Stimulated activated CD4-positive, alpha-beta T cell treated with anti-CD3 and anti-CD28 coated beads, Interleukin-2, amount 100 ng/mL, for 4 hours (primary cell): ENCODE measurements at places on chromosomes 4 and X.
A peak's percentile ranks its signal among the peaks of the same experiment; 100 is the strongest.

GRCh38 chr4:185894481-185894880 lies 82.5 kb upstream of the SORBS2 start:
- no peak for DNase-seq

DNA sequence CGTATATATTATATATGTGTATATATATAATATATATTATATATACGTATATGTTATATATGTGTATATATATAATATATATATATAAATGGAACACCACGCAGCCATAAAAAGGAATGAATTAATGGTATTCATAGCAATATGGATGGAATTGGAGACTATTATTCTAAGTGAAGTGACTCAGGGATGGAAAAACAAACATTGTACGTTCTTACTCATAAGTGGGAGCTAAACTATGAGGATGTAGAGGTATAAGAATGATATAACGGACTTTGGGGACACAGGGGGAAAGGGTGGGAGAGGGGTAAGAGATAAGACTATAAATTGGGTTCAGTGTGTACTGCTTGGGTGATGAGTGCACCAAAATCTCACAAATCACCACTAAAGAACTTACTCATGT lies 1388.9 kb downstream of the C4orf33 start:
- no peak for DNase-seq

- no peak for DNase-seq
Measured at GRCh38 chr4:187184508-187184907, 460.9 kb upstream of the FAT1 start.

GRCh38 chrX:25083661-25084060 lies 67.9 kb upstream of the ARX start:
- no peak for DNase-seq

DNA sequence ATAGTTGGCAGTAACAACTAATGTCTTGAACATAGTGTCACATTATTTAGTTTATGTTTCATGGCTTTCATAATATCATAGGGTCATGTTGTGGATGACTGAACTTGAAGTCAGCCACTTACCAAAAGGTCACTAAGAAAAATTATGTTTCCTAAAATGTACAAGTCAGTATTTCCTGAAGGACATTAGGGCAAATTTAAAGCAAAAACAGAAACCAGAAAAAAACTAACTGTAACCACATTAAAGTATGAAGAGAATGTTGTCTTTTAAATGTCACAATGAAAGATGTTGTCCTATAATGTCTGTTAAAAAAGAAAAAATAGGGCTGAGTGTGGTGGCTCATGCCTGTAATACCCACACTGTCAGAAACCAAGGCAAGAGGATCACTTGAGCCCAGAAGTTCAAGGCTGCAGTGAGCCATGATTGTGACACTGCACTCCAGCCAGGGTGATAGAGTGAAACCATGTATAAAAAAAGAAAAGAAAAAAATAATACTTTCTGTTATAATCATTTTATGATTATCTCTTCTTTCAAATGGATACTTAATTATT lies 55.8 kb downstream of the HHIP start:
- DNase-seq = no peak

DNA sequence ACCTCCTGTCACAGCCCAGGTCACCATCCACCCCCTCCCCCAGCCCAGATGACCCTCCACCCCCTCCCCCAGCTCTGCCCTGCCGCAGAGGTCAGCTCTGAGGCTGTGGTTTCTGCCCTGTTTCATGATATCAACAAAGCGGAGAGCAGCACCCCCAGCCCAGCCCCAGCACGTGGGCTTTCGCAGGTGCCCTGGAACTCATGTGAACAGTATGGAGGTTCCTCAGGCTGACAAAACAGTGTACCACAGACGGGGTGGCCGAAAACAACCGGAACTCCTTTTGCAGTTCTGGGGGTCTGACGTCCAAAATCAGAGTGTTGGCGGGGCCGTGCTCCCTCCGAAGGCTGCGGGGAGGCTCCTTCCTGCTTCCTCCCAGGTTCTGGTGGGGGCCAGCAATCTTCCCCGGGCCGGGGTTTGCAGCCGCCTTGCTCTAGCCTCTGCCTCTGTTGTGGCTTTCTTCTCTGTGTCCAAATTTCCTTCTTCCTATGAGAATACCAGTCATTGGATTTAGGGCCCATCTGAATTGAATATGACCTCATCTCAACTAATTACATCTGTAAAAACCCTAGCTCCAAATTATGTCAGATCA lies 7.9 kb upstream of the PSAPL1 start:
- no peak for DNase-seq

DNA sequence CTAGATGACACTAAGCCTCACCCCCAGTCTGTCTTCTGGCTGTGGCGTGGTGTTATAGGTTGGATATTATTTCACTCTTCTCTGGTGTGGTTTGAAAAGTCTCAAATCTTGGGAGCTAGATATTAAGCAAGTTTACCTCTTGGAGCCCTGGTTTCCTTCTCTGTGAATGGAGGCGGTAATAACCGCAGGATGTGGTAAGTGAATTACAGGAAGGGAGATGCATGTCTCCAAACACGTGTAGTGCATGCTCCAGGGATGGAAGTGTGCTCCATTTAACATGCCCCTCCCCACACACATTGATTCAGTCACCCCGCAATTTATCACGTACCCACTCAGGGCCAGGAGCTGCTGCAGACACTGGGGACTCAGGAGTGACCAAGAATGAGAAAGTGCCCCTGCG lies 4.9 kb downstream of the ZNF275 start:
- no peak for DNase-seq

GRCh38 chr4:20681271-20681670 lies 19.0 kb upstream of the PACRGL start:
- DNase-seq = no peak

DNA sequence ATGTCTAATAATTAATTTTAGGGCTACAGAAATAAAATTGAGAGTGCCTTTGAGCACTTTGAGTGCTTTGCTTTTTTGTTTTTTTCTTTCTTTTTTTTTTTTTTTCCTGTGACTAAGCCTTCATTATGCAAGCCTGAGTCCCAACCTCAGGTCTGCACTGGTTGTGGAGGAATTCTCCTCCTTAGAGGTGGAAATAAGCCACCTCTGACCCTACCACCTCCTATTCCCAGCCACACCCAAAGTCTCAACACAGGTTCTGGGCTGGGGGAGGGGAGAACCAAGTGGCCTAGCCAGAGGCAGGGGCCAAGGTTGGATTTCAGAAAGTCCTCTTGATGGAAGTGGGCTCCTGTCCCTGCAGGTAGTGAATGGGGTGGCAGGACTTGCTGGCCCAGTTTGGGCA lies 180.2 kb downstream of the ARAP2 start:
- DNase-seq = no peak

- DNase-seq = no peak
Measured at GRCh38 chrX:1041091-1041490, 171.4 kb downstream of the CRLF2 start.

DNA sequence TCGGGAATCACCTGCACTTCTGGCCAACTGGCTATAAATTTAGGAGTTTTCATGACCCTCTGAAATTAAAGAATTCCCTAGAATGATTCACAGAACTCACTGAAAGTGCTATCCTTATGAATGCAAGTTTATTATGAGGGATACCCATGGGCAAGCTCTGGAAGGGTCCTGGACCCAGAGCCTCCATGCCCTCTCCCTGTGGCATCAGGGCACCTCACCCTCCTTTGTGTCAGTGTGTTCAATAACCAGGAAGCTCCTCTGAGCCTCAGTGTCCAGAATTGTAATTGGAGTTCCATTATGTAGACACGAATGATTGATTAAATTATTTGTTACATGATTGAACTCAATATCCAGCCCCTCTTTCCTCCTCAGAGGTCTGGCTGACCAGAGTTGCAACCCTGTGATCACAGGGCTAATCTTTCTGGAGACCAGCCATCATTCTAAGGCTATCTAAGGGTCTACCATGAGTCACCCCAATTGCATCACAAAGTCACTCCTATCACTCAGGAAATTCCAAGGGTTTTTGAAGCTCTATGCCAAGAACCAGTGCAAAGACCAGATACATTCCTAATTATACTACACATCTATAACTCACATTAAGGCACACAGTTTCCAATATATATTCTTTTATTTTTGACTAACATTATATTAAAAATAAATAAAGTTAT lies 8.9 kb downstream of the ANXA3 start:
- DNase-seq = no peak

GRCh38 chr4:150656891-150657290 lies 74.9 kb downstream of the MAB21L2 start:
- no peak for DNase-seq

- no peak for DNase-seq
Measured at GRCh38 chrX:27078371-27078770, 384.8 kb downstream of the PPP4R3C start.

DNA sequence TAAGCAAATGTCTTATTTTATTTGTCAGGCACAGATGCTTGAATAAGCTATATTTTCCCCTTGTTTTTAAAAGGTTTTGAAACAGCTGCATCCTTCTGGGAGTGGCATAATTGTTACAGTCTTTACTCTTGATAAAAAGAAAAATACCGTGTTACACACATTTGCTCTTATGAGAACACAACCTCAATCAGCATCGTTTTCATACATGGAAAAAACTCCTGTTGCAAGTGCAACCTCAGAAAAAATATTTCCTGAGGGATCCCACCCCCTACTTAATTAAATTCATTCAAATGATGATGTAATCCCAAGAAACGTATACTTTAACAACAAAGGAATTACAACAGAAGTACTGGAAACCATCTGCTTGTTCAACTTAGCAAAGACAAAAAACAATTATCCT lies 58.6 kb downstream of the SMAD1 start:
- no peak for DNase-seq

- no peak for DNase-seq
Measured at GRCh38 chr4:149443537-149443936, 372.1 kb downstream of the IQCM start.

GRCh38 chr4:70709611-70710205 lies 12.1 kb upstream of the RUFY3 start:
- no peak for DNase-seq

- DNase-seq = no peak
Measured at GRCh38 chr4:105620640-105621323, 68.4 kb downstream of the ARHGEF38 start.

DNA sequence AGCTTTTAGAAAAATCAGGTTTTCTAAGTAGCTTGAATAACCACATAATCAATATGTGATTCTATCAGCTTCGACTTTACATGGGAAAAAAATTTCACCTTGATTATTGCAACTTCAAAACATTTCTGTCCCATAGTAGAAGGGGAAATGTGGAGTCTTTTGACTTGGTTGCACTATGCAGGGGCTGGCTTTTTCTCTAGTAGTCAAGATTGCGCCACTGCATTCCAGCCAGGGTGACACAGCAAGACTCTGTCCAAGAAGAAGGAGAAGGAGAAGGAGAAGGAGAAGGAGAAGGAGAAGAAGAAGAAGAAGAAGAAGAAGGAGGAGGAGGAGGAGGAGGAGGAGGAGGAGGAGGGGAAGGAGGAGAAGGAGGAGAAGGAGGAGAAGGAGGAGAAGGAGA lies 84.9 kb downstream of the MAML3 start:
- no peak for DNase-seq

DNA sequence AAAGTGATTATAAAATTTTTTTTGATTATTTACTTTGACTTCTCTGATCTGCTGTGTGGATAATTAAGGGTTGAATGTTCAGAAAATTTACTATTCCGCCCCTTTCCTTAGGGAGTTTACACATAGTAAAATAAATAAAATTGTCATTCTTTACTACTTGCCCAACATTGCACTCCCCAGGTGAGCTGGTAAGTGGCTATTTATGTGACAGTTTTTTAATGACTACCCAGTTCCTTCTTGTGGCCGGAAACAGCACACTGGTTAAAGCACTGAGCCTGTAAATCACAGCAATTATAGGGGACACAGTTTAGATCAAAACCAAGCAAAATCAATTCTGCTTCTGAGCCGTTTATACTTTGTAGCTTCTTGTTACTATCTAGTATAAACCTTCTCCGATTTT lies 158.1 kb downstream of the FHIP1A start:
- DNase-seq = no peak

GRCh38 chr4:141195095-141195707 lies 25.5 kb upstream of the ZNF330 start:
- no peak for DNase-seq

DNA sequence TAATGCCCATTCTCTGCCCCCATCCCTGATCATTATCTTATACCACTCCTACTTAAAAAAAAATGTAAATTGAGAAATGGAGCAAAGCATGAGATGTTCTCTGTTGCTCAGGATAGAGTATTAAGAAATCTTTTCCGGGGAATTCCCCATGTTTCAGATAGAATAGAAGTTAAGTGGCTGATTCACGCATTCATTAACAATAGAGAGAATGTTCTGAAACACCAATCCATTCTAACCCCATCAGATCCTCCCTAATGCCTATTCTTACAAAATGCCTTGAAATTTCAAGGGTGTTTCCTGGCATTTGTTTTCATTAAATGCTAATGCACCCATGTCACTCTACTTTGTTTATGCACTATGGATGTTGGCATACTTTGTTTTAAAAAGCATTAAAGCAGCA lies 101.1 kb downstream of the AREG start:
- DNase-seq = no peak

GRCh38 chrX:7054219-7055216 lies 93.0 kb upstream of the STS start:
- no peak for DNase-seq

GRCh38 chrX:19024366-19024765 lies 40.5 kb upstream of the PHKA2 start:
- no peak for DNase-seq

DNA sequence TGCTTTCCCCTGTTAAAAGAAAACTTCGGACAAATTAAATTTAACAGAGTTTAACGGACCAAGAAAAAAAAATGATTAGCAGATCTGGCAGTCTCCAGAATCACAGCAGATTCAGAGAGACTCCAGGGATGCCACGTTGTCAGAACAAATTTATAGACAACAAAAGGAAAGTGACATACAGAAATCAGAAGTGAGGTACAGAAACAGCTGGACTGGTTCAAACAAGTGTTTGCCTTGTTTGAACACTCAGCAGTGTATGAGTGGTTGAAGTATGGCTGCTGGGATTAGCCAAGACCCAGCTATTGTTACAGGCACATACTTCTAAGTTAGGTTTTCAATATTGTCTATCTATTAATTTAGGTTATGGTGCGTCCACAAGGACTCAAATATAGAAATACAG lies 19.1 kb downstream of the PIR start:
- no peak for DNase-seq

DNA sequence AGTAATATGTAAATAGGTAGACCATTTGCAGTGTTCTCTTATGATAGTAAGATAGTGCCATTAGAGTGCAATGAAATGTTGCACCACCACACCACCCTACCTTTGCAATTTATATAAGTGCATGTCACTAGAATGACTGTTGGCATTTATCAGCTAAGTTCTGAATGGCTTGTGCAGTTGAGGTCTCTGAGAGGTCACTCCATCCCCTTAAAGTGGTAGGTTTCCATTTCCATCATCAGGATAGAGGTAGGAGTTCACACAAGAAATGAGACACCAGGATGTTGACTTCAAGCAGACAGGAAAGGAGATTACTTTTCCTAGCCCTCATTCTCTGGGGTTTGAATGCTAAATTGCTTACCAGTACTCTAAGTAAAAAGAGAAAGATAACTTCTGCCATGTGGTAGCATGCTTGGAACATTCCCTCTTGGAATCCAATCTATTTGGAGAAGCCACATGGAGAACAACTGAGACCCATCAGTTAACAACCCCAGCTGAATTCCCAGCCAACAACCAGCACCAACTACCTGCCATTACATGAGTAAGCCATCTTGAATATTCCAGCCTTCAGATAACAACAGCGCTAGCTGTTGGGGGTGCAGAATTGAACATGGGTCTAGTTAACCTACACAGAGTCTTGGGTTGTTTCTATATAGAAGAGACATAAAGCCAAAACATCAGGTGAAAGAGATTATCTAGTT lies 6.7 kb upstream of the LRBA start:
- no peak for DNase-seq

- peak; percentile 66 for DNase-seq
Measured at GRCh38 chr4:1693131-1693896, 9.2 kb upstream of the FAM53A start.

GRCh38 chrX:81957900-81958545 lies 756.1 kb downstream of the SH3BGRL start:
- DNase-seq = no peak
